ENCODE measurements at places on chromosomes 1 and 21.

DNA sequence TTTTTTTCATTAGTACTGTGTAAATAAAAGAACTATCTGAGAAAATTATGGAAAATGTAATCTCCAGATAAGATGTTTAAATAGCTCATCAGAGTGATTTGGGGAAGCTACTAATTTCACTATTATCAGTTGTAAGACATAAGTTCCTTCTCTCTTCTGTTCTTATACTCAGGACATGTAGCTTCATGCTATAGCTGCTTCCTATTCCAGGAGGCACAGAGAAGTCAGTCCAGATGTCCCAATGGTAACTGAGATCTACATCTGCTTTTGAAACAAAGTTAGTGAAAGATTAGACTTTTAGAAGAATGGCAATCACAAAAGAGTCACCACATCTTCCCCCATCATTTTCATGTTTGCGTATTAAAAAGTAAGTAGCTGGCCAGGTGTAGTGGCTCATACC lies 5.6 kb downstream of the MAP3K21 start:
- no peak for DNase-seq

- peak; percentile 58 for DNase-seq
Observed at GRCh38 chr1:159827549-159827948, 876 bp downstream of the SLAMF8 start.

DNA sequence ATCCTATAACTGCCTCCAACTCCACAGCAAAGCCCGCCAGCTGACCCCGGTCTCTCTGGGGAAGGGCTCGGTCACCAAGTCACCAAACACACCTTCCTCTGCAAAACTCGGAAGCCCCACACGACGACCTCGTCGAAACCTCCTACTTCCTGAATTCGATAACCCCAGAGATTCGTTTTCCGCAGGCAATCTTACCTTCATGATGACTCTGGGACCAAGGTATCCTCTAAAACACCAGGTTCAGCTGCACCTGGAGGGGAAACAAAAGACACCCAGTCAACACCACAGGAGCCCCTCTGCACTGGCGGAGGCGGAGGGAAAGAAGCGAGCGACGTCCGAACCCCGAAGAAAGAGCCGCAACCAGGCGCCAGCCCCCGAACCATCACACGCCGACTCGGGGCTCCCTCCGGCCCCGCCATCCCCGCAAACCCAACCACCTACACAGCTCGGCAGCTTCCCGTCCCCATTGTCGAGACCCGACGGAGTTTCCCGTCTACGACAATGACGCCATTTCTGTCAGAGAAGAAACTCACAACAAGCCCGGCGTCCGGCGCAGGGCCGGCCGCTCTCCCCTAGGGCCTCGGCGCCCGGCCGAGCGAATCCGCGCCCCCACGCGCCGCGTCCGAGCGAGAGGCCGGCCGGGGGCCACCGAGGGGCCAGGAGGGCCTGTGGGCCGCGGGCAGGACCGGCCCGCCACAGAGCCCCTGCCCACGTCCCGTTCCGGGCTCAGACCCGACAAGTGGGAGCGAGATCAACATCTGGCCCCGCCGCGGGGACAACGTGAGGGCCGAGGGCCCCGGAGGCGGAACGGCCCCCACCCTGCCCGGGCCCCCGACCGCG lies 1.0 kb downstream of the ARID4B start:
- peak; percentile 76 for DNase-seq

DNA sequence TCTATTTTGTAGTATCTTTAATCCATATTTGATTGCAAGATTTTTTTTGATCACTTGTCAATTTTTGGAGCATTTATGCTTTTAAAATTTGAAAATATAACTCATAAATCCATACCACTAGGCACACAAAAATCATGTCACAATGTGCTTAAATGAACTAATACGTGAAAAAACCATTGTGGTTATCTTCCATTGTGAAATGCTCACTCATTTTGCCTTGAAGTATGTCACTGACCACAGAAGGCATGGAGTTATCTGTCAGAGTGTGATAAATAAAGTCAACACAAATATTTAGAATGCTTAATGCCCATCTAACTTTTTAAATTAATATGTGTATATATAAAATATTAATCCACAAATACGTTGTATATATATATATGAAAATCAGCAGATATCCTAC lies 347.2 kb downstream of the PTPRC start:
- DNase-seq: no peak

DNA sequence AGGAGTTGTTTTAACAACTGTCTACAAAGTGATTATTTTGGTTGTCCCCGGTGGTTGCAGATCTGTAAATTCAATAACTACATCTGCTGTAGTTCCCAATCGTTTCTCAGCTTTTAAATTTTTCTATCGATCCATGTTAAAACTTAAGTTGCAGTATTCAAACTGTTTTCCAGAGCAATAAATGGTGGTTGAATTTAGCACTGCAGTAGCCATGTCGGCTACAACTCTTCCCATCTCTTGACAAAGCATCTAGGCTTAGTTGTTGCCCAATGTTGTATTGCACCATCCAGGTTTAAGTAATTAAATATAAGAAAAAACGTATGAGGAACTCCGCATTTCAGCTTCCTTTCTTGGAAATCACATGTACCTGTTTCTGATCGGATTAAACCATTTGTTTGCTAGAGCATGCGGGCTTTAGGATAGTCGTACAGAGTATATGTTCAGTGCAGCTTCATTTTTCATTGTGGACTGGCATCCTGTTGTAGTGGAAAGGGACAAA lies 996 bp downstream of the CNIH4 start:
- no peak for DNase-seq

DNA sequence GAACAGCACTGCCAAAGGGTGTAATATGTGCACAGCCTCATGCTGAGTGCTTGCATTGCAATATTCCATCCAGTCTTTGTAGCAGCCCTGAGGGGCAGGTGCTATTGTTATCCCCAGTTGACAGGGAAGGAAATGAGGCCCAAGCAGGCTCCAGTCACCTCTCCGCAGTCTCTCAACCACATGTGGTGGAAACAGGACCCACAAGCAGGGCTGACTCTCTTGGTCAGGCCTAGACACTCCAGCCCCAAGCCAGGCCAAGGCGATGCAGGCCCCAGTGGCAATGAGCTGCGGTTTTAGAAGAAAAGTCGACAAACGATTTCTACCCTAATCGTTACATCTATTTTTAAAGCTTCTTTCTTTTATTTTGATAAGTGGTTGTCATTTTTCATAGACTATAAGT lies 52.6 kb upstream of the GADD45A start:
- DNase-seq: no peak

- no peak for DNase-seq
Observed at GRCh38 chr1:54259546-54260140, 59.7 kb downstream of the MRPL37 start.

GRCh38 chr1:85128316-85128715 lies 72.5 kb downstream of the SYDE2 start:
- no peak for DNase-seq

GRCh38 chr1:225748529-225748928 lies 29.1 kb upstream of the SRP9 start:
- no peak for DNase-seq

GRCh38 chr1:247647864-247648263 lies 31.7 kb downstream of the OR13G1 start:
- DNase-seq: no peak

- peak; percentile 53 for DNase-seq
Observed at GRCh38 chr1:43836267-43836951, 97.2 kb upstream of the ARTN start.

DNA sequence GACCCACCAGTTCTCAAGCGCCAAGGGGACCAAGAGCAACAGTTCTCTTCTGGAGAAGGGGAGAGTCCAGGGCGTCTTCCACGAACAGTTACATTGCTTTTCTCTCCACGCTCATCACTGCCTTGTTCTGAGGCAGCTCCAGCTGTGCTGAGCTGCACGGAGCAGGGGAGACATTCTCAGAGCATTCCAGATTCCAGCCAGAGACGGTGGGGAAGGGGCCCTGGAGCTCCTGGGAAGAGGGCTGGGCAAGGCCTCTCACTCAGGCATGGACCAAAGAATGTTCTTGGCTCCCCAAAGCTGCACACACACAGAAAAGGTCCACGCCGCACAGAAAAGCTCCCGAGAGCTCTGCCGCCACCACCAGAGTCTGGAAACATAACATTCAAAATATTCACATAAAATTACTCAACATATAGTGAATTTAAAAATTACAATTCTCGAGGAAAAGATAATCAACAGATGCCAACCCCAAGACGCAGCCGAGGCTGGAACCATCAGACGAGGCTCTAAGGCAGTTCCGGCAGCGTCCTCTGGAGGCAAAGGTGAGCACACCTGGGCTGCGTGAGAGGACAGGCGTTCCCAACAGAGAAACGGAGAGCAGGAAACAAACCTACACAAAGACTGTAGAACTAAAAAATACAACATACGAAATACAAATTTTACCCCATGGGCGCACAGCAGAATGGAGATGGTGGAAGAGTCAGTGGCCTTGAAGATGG lies 40.5 kb downstream of the UBE2G2 start:
- DNase-seq: peak; percentile 9

- DNase-seq: no peak
Observed at GRCh38 chr1:231295938-231296337, 41.7 kb downstream of the EXOC8 start.

DNA sequence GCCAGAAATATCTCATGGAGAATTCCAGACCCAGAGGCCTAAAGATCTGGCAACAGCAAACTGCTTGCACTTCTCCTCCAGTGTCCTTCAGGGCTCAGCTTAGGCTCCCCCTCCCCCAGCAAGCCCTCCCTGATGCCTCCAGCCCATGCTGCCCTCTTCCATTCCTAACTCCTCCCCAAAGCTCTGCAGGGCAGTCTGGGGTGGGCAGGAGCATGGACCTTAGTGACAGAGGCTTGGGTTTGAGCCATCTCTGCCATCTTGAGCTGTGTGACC lies 436.8 kb downstream of the PTPRU start:
- no peak for DNase-seq

GRCh38 chr1:210978316-210978973 lies 155.5 kb downstream of the KCNH1 start:
- DNase-seq: no peak

DNA sequence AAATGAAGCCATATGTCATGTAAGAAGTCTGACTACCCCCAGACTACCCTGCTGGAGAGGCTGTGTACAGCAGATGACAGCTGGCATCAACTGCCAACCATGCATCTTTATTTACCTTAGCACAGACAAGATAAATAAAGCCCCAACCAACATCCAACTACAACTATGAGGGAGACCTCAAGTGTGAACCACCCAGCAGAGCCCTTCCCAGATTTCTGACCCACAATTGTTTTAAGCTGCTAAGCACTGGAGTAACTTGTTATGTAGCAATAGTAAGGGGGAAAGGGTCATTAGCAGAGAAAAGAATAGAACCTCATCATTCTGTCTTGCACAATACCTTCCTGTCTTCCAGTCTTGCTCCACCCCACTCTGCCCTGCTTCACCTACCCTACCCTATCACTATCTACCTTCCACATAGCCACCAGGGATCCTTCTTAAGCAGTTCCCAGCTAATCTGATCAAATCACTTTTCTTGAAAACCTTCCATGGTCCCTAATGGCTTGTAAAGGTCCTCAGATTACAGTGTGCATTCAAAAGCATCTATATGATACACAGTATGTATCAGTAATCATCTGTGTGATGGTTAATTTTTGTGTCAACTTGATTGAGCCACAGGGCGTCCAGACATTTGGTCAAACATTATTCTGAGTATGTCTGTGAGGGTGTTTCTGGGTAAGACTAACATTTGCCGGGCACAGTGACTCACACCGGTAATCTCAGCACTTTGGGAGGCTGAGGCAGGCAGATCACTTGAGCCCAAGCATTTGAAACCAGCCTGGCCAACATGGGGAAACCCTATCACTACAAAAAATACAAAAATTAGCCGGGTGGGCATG lies 19.6 kb upstream of the RBM15 start:
- DNase-seq: no peak

- DNase-seq: no peak
Observed at GRCh38 chr1:202862679-202863560, 26.0 kb downstream of the RABIF start.

GRCh38 chr1:242524571-242525359 lies at the start of gene PLD5:
TSS of gene PLD5 (minus strand) at chr1:242524697.
- no peak for DNase-seq

GRCh38 chr1:33515607-33516006 lies 43.2 kb downstream of the ZSCAN20 start:
- no peak for DNase-seq

DNA sequence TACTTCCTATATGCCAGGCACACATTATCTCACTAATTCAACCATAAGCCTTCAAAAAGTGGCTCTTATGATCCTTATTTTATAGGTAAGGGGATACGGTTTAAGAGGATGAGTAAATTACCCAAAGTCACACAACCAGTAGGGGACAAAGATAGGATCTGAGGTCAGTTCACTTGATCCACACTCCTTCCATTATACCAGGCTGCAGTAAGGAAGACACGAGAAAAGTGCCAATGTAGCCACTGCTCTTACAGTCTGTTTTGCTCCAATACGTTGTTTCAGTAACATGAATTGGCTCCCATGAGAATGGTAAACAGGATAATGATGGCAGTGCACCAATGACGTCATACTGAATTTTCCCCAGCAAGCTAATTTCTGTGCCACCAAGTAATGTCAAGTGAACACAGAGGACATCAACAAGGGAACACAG lies 15.4 kb upstream of the GUCA2A start:
- DNase-seq: no peak

DNA sequence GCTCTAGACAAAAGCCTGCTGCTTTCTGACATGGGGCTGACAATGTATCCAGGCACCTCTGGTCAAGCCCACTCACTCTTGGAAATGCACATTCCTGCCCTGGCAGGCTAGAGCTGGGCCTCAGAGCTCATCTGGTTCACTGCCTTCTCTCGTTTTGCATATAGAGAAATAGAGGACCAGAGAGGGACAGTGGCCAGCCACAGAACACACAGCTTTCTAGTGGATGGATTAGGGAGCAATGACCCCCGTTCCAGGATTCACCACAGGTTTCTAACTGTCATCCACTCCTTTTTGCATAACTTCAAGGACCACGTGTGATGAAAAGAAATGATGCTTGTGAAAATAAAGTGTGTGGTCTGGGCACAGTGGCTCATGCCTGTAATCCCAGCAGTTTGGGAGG lies 129.6 kb upstream of the IGSF21 start:
- no peak for DNase-seq

- DNase-seq: no peak
Observed at GRCh38 chr1:39960431-39960958, 5.5 kb downstream of the MFSD2A start.

DNA sequence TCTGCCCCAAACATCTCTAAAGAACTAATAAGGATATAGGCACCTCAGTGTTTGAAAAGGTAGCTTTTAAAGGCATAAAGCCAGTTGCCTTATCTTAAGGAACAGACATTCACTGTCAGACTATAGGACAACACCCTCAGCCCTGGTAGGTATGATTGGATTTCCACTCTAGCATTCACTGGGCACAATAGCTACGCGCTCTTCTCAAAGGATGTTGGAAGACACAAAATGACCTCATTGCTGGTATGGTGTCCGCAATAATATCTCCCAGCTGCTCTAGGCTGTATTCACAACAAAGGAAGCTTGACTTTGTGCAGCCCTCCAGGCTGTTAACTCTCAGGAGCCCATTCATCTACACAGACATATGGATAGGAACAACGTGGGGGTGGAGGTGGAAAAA lies 119.4 kb upstream of the CXADR start:
- no peak for DNase-seq

- no peak for DNase-seq
Observed at GRCh38 chr1:65308781-65309303, 501 bp upstream of the DNAJC6 start.

GRCh38 chr1:25099343-25099951 lies 132.9 kb downstream of the SYF2 start:
- peak; percentile 53 for DNase-seq

Data from CD4-positive, alpha-beta T cell treated with Interleukin-17A for 1 hour (primary cell).